ENCODE measurements at places on chromosomes 11 and 22.

DNA sequence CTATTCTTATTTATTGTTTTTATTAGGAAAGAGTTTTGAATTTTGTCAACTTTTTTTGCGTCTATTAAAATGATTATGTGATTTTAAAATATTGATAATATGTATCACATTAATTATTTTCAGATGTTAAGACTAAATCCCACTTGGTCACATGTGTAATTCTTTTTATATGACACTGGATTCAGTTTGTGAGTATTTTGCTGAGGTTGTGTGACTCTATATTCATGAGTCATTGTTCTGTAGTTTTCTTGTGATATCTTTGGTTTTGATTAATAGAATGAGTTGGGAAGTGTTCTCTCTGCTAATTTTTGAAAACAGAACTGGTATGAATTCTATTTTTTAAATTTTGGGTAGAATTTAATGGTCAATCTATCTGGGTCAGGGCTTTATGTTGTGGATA lies 317.9 kb downstream of the ETS1 start:
- DNase-seq = no peak

- no peak for DNase-seq
These were observed 175.5 kb downstream of the TBC1D22A start for GRCh38 chr22:46937939-46938338.

GRCh38 chr11:20050048-20050447 lies 110.2 kb downstream of the DBX1 start:
- no peak for DNase-seq

DNA sequence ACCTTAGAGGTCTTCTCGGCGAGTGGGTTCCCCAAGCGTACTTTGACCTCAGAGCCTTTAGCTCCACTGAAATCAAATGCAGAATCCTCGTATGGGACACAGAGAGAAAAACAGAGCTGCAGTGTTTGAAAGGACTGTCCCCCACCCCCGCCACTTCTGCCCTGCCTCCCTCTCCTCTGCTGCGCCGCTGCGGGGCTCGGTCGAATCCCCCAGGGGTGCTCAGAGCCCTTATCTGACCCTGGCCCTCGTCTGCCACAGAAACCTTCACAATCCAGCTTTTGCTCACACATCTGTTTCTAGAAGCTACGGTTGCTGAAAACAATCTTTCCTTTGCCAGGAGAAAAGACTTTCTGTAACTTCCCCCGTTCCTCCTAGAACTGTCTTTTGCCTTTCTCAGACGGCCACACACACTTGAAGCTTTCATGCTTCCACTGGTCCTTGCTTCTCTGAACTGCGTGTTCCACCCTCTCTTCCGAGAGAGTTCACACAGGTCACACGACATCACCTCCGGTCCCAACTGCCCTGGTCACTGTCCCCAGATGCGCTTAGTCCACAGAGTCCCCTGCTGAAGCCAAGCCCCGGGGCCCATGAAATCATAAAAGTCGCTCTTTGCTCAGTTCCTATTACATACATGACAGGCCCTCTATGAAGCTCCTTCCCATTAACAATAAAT lies 3.7 kb downstream of the SMIM35 start:
- no peak for DNase-seq

DNA sequence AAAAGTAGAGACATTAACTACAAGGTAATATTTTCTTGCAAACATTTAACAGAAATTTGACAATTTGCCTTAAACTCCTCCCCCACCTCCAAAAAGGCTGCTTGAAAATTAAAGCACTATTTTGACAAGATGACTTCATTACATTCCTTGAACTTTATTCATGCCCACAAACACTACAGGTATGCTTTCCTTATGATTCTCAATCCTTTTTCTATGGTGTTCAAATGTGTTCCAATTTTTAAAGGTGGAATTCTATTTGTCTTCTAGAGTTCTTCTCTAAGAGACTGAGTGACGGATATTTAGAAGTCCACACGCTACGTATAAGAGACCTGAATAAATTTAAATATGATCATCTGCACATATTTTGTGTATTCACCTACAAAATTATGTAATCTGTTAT lies 69.4 kb downstream of the MRTFA start:
- DNase-seq = no peak

DNA sequence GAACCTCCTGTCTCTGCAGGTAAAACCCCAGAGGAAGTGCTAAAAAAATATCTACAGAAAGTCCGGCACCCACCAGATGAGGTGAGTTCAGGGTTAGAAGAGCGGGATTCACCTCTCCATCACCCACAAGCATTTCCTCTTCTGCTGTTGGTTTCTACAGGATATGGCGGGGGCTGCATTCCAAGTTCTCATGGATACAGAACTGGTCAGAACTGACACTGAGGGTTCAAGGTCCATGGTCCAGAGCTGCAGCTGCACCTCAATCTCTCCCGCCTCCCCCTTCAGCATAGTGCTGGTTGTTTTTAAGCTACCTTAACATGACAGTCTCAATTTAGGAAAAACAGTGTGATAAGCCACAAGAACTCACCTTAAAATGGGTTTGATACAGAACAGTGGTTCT lies 19.2 kb downstream of the DTX4 start:
- no peak for DNase-seq

GRCh38 chr11:63610604-63611394 lies 3.4 kb downstream of the PLAAT3 start:
- no peak for DNase-seq

GRCh38 chr11:2402106-2402505 lies 1.6 kb downstream of the TSSC4 start:
- DNase-seq = no peak

DNA sequence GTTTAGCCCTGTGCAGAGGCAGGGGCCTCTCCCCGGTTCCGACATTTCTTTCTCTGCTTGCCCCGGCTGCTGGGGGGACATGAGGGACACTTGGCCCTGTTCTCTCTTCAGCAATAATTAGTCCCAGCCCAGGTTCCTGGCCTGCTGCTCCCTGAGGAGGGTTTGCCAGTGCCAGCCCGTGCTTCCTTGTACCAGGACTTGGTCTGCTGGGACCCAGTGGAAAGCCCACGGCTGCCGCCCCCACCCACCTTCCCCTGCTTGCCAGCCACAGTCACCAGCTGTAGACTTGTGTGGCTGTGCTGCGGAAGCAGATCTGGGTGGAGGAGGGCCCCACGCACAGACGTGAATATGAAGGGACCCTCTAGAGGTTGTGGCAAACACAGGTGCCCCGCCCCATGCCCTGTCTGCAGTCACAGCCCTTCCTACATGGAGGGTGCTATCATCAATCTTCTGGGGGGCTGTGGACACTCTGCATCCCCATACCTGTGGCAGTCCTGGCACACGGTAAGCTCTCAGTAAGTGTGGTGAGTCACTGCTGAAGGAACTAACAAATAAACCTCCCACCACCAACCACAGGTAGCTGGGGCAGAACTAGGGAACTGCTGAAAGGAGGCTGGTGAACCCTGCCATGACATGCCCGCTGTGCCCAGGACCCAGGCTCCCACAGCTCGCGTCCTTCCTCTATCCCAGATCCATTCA lies 949 bp downstream of the TP53AIP1 start:
- DNase-seq = no peak

DNA sequence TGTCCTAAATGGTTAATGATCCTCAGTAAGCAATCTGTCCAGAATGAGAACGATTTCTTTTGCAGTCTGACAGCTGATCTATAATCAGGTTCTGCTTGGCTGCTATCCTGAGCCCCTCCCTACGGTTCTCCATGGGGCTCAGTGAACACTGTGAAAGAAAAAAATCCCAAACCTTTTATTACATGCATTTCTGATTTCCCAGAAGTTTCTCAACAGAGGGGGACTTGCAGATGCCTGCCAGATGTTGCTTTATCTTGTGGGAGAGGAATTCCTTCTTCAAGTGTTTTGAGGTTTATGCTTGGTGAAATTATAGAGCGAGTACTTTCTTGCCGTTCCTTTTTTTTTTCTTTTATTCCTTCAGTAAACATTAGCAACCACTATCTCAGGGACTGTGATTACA lies 531.9 kb upstream of the ISX start:
- no peak for DNase-seq

DNA sequence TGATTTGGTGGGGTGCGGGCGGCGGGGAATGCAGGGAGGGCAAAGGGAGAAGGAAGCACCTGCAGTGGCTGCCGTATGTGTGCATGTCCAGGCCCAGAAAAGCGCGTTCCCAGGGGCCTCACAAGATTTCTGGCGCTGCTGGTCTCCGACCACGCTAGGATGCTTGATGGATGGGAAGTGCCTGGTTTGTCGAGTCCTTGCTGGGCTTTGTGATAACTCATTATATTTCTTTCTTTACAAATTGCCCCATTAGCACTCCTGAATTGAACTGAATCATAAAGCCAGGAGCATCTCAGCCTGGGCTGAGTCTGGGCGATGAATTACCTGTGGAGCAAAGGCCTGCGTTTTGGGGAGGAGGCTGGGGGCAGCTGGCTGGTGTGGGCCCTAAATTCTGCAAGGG lies 69.2 kb upstream of the LMO1 start:
- DNase-seq = no peak

- no peak for DNase-seq
These were observed 525 bp downstream of the CSDC2 start for GRCh38 chr22:41561335-41561734.

DNA sequence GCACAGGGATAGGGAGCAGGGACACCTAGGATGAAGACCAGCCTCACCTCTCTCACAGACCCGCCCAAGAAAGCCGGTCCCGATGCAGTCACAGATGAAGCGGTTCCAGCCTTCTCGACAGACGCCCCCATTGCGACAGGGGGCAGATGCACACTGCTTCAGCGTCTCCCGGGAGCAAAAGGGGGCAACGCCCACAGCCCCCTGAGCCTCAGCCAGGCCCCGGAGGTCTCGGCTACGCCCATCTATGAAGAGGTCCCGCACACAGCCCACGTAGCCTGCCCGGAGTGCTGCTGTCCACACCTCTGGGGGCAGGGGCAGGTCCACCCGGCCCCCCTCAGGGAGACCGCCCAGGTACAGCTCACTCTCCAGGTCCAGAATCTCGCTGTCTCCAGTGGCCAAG lies 62.3 kb downstream of the NRXN2 start:
- no peak for DNase-seq

DNA sequence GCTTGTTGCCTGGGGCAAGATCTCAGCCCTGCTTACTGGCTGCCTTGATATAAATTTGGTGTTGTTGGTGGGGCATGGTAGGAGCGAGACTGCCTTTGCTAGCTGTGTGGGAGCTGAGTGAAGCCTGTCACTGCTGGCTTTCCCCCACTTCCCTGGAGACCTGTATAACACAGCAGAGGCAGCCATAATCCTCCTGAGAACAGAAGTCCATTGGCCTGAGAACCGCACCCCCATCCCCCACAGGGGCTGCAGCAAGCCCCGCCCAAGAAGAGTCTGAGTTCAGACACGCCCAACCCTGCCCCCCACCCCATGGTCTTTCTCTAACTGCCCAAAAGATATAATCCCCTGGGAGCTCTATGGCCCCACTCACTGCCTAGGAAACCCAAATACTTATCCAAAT lies 39.2 kb upstream of the ARHGAP42 start:
- no peak for DNase-seq

DNA sequence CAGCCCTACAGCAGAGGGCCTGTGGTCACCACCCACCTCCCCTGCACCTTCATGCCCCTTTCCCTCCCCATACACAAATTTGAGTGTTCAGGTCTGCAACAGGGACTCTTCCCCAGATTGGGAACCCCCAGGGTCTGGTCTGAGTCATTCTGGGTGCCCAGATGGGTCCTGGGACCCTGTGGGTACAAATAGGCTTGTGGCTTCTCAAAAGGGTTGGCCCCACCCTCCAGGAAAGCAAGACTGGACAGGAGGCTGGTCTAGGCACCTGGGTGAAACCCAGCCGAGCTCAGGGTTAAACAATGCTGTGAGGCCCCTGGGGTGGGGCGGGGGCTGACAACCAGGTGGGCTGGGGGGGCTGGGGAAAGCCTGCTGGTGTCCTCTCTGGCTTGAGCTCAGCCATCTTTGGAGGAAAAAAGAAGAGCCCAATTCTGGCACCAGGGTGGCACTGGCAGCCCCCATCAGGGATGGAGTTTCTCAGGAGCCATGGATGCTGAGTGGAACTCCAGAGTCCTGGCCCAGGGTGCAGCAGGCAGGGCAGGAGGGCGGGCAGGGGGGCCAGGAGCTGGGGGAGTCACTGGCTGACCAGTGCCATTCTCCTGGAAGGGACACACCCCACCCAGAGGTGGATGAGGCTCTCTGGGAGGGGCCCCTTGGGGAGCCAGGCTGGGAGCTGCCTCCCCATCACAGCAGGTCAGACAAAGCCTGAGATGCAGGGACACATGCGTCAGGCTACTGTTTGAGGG lies 1.1 kb downstream of the SEPTIN5 start:
- DNase-seq = no peak

DNA sequence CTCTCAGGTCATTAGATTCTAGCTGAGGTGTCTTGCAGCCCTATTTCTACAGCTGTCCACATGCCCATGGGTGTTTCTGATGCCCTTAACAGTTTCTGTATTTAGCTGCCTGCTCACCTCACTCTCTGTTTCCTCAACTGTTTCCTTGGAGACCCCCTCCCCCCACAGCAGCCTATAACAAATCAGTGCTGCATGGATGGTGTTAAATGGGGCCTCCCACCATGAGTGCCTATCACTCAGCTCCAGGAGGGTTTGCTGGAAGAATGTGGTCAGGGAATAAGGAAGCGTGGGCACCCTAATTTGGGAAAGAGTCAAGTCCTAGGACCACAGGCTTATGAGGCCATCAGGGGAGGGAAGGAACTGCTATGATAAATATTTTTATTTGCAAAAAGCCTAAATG lies 8.6 kb downstream of the KLHL35 start:
- DNase-seq = no peak

DNA sequence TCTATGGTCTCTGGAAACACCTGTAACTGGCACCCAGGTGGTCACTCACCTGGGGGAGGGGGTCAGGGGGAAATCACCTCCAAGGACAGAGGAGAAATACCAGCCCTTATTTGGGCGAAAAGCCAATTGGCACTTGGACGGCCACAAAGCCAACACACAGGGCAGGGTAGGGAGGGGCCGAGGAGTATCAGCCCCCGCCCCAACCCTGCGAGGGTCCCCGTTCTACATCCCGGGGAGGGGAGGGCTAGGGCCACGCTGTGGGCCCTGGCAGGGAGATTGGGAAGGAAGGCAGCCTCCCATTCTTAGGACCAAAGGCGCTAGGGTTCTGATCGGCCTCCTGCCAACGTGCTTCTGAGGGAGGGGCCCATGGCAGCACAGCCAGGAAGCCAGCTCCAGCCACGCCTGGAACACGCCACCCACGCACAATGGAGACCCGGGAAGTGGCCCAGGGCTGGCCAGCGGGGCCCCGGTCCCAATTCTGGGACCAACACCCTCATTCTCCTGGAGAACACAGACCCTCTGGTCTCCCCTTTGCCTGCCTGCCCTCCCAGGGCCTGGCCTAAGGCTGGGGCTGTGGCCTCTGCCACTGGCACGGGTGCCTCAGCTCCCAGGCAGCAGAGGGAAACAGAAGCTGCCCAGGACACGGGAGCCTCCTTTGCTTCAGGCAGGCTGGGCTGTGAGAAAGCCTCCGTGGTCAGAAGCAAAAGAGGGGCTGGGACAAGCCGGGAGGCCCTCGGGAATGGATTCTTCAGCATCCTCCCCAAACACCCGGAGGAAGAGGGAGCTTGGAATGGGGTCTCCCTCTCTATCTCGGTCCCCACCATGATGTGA lies 7.4 kb downstream of the CBX6 start:
- DNase-seq = no peak

- no peak for DNase-seq
These were observed 313 bp downstream of the PRCP start for GRCh38 chr11:82899957-82900276.

Data from AG09319 (cell line).